ENCODE measurements at places on chromosomes 2 and 18. TPM values are rescaled to one million over a fixed set of nuclear protein-coding genes. Genes with fewer than 3 reads are reported as not detected.

Gene TMEM247
- total RNA-seq, result not detected

GRCh38 chr2:98743835-98744234 is 12.9 kb upstream of the MGAT4A start:
- H3K36me3 ChIP-seq, result no peaks in the 10 kb centered on the region
- no peak overlapping the region for H3K4me3 ChIP-seq
- no peak overlapping the region for H3K27ac ChIP-seq
- DNase-seq, result no peak

DNA sequence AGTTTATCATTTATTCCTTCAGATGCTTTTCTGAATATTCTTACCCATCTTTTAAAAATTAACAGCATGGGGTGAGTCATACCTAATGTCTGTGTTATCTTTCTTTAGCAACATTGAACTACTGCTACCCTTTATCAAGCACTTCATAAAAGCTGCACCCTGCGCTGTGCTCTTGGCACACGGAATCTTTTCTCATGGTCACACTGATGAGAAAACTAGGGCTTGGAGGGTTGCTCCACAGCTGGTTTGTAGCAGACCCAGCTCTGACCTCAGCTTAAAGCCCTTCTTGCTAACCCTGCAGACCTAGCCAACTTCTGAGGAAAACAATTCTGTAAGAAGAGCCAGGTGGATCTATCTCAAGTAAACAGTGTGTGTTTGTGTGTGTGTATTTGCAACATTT is 106.3 kb downstream of the RNF144A start:
- H3K4me1 ChIP-seq, result peaks cover 26% of the 10 kb centered on the region
- H3K36me3 ChIP-seq, result peaks cover 10% of the 10 kb centered on the region

- H3K4me3 ChIP-seq, result no peak overlapping the region
- H3K36me3 ChIP-seq, result no peaks in the 10 kb centered on the region
- no peak overlapping the region for H3K27ac ChIP-seq
- DNase-seq, result no peak
- peaks cover 20% of the 10 kb centered on the region for H3K4me1 ChIP-seq
- no peaks in the 10 kb centered on the region for H3K27me3 ChIP-seq
Measured at GRCh38 chr2:44190526-44190925, 21.9 kb downstream of the PPM1B start.

DNA sequence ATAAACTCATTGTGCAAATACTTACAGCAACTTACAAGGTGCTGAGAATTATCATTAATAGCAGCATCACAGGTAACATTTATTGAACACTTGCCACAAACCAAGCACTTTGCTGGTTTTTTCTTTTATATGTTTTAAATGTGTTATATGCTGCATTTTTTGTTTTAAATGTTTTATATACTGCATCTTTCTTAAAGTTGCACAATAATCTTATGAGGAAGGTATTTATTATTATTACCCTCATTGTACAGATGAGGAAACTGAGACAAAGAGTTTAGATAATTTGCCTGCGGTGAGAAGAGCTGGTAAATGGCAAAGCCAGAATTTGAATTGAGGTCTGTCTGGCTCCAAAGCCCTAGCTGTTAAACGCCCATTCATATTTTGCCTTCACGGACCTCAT is 52.2 kb upstream of the RIOK3 start:
- H3K27ac ChIP-seq, result no peak overlapping the region
- no peaks in the 10 kb centered on the region for H3K36me3 ChIP-seq
- no peaks in the 10 kb centered on the region for H3K27me3 ChIP-seq
